ENCODE measurements at places on chromosomes 13 and 19.

- DNase-seq = peak; percentile 8
These were observed 598.6 kb upstream of the PCDH20 start for GRCh38 chr13:62014299-62014698.

- DNase-seq = no peak
These were observed 1734.7 kb downstream of the SLITRK1 start for GRCh38 chr13:82147526-82147925.

- DNase-seq = no peak
These were observed at the start of gene FXYD5 for GRCh38 chr19:35154525-35155406. FXYD5 (plus strand) TSS chr19:35154735; CDS start chr19:35155551, 816 bp downstream.

DNA sequence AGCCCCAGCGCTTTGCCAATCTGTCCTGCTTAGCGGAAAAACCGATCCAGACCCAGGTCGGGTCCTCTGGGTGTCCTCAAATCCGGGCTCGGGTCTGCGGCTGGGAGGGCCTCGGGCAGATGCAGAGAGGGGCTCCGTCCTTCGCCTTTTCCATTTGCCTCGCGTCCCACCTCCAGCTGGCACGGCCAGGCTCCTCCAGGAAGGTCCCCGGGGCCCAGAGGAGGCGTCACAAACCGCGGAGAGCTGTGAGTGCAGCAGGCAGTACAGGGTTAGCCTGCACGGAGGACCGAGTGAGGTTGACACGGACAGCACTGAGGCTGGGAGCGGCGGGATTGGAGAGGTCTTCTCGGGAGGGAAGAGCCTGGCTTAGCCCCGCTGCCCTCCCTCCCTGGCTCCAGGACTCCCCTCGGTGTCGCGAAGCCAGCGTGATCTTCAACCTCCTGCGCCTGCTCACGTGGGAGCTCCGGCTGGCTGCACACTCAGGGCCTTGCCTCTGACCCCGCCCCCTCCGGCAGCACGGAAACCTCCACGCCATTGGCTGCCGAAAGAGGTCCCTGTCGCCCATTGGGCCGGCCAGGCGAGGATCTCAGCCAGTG is 2.8 kb upstream of the IFNL2 start:
- DNase-seq = no peak

- DNase-seq = no peak
These were observed 2.2 kb upstream of the IL11 start for GRCh38 chr19:55372316-55373081.

GRCh38 chr13:98429531-98429930 is 147.4 kb downstream of the STK24 start:
- no peak for DNase-seq

GRCh38 chr13:24166561-24166960 is 6.0 kb downstream of the SPATA13 start:
- no peak for DNase-seq

DNA sequence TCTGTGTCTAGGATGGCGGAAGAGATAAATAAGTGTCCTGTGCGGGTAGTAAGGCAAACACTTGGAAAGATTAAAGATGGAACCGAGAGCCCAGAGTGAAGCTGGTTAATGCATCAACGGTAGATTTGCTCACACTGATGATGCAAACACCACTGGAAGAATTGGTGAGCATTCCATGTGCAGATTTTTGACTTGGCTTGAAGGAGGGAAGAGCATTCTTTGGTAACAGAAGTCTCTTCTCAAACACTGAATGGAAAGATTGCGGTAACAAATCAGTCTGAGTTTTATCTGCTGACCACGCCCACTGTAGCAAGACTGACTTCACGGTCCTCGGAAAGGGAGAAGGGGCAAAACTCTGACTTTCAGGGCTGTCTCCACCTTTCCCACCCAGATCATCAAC is 112.5 kb downstream of the COL4A1 start:
- DNase-seq = no peak

GRCh38 chr13:39037410-39037879 is 444 bp downstream of the PROSER1 start:
- no peak for DNase-seq
